ENCODE measurements at places on chromosomes 11 and 22.

- DNase-seq, result no peak
Measured at GRCh38 chr11:42598341-42598740, 713.5 kb upstream of the API5 start.

DNA sequence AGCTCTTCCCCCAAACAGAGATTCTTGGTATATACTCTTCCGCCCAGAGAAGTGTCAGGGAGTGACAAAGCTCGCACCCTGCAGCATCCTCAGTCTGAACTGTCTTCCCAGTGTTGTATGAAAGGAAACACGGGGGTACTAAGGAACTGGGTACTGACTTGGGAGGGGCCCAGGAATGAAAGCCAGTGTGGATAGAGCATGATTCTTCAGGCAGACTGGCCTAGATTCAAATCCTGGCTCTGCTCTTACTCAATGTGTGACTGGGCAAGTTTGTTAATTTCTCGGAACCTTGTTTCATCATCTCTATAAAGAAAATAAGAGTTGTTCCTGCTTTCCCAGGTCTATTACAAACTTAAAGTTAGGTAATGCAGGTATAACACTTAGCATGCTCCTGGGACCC is 266.0 kb upstream of the NARS2 start:
- no peak for DNase-seq

DNA sequence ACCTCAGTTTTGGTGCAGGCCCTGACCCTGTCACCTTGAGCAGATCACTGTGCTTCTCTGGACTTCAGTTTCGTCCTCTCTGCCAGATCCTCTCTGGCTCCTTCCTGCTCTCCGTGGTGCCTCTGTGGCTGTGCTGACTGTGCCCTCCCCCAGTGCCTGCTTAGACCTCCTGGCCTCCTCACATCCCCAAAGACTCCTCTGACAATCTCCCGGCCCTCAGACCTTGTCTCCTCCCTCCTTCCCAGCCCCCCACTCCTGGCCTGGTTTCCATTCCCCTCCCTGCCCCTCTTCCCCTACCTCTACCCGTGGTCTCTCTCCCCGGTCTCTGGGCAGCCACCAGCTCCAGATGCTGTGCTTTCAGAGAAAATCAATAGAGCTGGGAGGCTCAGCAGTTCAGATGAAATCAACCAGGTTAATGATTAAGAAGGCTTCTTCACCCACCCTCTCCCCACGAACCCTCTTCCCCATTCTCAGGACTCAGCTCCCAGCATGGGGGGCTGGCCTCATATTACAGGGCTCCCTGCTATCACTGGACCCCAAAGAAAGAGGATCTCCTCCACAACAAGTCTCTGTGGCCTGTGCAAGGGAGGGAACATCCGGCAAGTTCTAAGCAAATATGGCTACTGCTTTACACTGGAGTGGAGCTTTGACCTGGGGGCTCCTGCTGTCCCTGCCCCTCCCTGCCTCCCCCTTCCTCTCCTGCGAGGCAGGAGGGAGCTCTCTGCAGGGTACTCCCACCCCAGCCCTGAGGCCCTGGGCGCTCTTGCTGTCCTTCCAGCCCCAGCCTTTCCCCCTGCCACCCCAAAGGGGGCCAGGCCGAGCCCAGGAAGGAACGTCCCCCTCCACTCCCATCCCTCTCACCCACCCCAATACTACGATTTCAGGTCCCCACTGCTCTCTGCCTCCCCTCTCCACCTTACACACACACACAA is 8.5 kb downstream of the BACE1-AS start:
- no peak for DNase-seq

DNA sequence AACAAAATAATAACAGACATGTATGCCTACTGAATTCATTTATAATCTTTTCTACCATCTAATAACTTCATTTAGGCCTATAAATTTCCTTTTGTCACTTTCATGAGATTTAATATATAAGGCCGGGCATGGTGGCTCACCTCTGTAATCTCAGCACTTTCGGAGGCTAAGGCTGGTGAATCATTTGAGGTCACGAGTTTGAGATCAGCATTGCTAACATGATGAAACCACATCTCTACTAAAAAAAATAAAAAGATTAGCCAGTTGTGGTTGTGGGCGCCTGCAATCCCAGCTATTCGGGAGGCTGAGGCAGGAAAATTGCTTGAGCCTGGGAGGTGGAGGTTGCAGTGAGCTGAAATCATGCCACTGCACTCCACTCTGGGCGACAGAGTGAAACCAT is 14.2 kb upstream of the NTM start:
- DNase-seq, result no peak

GRCh38 chr11:2463766-2464277 is 19.0 kb downstream of the KCNQ1 start:
- no peak for DNase-seq

- peak; percentile 23 for DNase-seq
Measured at GRCh38 chr11:65786786-65787636, at the start of gene OVOL1. Gene OVOL1 (plus strand): TSS chr11:65787063. CDS start chr11:65787374, 311 bp downstream.

- DNase-seq, result peak; percentile 67
Measured at GRCh38 chr22:35552196-35552842, 11.7 kb downstream of the RASD2 start.

GRCh38 chr11:69836401-69836800 is 17.2 kb upstream of the FGF3 start:
- no peak for DNase-seq

DNA sequence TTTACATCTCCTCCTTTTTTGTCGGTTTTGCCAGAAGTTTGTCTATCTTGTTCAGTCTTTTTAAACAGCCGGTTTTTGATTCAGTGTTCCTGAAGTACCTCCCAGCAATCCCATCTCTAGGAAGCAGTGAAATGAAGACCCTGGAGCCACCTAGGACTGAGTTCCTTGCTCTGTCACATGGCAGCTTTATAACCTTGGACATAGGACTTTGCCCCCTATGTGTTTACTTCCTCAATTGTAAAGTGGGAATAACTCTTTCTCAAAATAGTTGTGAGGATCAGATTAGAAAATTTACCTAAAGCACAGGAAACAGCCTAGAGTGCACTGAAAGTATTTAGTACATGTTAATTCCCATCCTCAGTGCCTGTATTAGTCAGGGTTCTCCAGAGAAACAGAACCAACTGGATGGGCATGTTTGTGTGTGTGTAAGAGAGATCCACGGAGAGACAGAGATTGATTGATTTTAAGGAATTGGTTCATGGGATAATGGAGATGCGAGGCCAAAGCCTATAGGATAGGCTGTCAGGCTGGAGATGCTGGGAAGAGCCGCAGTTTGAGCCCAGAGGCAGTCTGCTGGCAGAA is 20.0 kb downstream of the FAM83F start:
- DNase-seq, result no peak

- no peak for DNase-seq
Measured at GRCh38 chr22:44711690-44712555, 9.9 kb downstream of the PRR5 start.

DNA sequence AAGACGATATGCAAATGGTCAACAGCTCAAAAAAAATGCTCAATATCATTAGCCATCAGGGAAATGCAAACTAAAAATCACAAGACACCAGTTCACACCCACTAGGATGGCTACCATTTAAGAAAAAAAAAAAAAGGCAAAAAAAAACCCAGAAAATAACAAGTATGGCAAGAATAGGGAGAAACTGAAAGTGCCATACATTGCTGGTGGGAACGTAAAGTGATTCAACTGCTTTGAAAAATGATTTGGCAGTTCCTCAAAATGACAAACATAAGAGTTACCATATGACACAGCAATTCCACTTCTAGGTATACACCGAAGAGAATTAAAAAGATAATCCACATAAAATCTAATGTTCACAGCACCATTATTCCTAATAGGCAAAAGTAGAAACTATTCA is 47.5 kb downstream of the PICALM start:
- no peak for DNase-seq

- DNase-seq, result peak; percentile 11
Measured at GRCh38 chr11:120108154-120108784, 29.6 kb downstream of the TRIM29 start.

GRCh38 chr22:34430386-34430785 is 510.1 kb upstream of the LARGE1 start:
- DNase-seq, result no peak

- DNase-seq, result no peak
Measured at GRCh38 chr11:133833898-133834681, 11.2 kb downstream of the SPATA19 start.

GRCh38 chr11:46353698-46354097 is 6.4 kb downstream of the DGKZ start:
- peak; percentile 74 for DNase-seq

- DNase-seq, result no peak
Measured at GRCh38 chr11:55949330-55949729, 13.1 kb upstream of the OR5I1 start.

- DNase-seq, result no peak
Measured at GRCh38 chr22:38713921-38714320, 8.2 kb downstream of the GTPBP1 start.

DNA sequence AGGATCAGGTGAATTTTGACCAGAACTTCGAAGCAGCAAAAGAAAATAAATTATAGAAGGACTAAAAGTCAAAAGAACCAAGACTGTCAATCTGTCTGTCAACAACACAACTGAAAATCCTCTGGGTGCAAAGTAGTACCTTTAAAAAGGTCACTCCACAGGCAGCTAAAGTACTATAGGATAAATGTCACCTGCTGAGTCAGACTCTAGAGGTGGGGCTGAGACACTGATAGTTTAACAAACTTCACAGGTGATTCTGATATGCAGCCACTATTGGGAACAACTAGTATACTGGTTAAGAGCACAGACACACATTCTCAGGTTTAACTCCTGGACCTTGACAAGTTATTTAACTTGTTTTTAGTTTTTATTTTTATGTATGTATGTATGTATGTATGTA is 107.3 kb downstream of the FCHSD2 start:
- no peak for DNase-seq

DNA sequence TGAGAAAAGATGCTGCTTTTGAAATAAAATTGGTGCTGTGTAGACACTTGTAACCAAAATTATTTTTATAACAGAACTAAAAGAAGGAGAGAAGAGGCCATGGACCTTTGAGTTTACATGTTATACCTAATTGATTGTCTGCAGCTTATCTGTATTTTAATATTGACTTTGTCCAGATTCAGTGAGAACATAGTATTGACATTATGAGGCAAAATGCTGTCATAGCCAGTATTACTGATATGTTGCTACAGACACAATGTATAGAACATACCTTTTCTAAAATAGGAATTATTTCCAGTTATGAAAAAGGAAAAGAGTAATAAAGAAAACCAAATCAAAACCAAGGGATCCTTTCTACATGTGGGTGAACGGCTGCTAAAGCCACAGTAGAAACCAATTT is 11.5 kb upstream of the TECTA start:
- no peak for DNase-seq

DNA sequence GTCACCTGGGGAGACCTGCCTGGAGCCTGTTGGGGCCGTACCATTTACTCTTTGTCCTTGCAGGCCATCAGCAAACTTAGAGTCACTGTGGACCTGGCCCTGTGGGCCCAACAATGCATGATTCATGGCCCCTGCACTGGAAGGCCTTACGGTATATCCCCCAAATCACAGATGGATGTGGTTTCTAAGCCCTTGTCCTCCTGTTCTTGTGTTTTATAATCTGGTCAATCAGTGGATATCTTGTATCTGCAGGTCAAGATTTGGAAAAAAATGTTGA is 6.2 kb downstream of the TSKU start:
- DNase-seq, result no peak

DNA sequence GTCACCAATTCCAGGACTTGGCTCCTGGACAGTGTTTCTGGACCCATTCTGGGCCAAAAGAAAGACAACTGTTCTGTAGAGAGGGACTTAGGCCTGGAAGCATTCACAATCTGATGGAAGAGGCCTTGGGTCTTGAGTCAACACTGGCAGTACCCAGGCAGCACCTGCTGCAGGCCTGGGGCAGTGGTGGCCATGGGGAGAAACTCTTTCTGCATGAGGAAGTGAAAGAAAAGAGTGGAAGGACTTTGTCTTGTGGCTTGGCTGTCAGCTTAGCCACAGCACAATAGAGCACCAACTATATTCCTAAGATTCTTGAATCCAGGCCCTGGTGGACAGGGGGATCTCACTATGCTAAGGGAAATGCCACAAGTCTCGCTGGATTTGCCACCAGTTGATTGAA is 70.6 kb downstream of the CTSC start:
- DNase-seq, result no peak

DNA sequence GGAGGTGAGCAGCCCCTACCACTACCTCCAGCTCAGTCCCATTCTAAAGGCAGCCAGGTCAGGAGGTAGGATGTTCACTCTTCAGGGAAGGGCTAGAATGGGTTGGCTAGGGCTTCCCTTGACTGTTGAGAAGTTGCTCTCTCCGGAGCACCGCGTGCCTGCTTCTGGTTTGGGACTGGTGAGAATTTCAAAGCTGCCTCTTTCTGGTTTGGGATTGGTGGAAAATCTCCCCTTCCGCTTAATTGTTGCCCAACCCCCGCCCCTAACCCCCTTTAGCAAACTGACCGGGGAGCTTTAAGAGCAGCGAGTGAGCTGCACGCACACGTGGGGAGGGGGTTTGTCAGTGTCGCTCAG is 686 bp downstream of the USP2 start:
- DNase-seq, result no peak

GRCh38 chr11:11735586-11735985 is 106.2 kb upstream of the USP47 start:
- DNase-seq, result no peak

- DNase-seq, result no peak
Measured at GRCh38 chr11:117621226-117621625, 175.8 kb downstream of the DSCAML1 start.

DNA sequence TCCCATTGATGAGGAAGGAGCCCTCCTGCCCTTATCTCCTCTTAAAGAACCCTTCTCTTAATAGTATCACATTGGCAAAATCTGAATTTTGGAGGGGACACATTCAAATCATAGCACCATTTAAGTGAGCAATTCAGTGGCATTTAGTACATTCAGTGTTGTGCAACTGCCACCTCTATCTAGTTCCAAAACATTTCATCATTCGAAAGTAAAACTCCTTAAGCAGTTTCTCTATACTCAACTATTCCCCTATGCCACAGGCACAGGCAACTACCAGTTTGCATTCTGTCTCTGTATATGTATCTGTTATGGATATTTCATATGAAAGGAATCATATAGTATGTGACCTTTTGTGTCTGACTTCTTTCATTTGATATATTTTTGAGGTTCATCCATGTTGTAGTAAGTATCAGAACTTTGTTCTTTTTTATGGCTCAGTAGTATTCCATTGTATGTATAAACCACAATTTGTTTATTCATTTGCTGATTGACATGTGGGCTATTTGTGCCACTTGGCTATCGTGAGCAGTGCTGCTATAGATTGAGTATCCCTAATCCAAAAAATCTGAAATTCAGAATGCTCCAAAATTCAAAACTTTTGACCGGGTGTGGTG is 22.9 kb downstream of the FAR1 start:
- DNase-seq, result no peak

GRCh38 chr22:49481659-49482399 is 345.8 kb downstream of the BRD1 start:
- DNase-seq, result no peak

DNA sequence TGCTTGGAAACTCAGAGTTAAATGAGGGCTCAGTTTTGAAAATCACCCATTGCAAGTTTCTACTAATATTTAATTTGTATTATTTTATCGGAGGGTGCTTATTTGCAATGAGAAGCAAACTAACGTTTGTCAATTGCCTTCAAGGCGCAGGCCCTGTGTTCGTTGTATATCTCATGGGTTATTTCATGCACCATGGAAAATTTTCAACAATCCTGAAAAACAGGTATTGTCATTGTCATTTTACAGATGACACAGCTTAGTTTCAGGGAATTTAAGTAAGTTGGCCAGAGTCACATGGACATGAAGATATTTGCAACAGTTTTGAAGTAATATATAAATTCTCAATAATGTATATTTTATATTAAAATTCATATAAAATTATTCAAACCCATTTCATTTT is 157.7 kb upstream of the MTMR2 start:
- no peak for DNase-seq

All from stimulated activated CD8-positive, alpha-beta memory T cell treated with anti-CD3 and anti-CD28 coated beads, Interleukin-7, amount 100 ng/mL, for 4 hours (primary cell).